Activated CD4-positive, alpha-beta T cell treated with anti-CD3 and anti-CD28 coated beads for 48 hours (primary cell): ENCODE measurements at places on chromosomes 2 and 18.

GRCh38 chr2:120289221-120289906 lies 36.7 kb downstream of the RALB start:
- no peak for DNase-seq

DNA sequence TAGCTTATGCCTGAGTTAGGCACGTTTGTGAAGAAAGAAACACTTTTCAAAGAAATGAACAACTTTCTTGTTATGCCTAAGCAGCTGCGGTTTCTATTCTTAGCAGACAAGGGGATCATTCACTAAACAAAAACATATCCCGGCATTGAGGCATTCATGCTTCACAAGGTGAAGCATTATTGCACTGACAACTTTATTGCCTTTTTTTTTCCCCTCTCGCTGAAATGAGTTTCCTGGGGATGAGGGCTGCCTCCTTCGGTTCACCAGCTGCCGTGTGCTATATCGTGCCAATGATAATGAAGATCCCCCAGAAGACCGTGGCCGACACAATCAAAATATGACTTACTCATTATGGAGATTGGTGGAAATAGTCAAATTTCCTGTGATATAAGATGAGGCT lies 288.2 kb upstream of the ST6GAL2 start:
- no peak for DNase-seq

DNA sequence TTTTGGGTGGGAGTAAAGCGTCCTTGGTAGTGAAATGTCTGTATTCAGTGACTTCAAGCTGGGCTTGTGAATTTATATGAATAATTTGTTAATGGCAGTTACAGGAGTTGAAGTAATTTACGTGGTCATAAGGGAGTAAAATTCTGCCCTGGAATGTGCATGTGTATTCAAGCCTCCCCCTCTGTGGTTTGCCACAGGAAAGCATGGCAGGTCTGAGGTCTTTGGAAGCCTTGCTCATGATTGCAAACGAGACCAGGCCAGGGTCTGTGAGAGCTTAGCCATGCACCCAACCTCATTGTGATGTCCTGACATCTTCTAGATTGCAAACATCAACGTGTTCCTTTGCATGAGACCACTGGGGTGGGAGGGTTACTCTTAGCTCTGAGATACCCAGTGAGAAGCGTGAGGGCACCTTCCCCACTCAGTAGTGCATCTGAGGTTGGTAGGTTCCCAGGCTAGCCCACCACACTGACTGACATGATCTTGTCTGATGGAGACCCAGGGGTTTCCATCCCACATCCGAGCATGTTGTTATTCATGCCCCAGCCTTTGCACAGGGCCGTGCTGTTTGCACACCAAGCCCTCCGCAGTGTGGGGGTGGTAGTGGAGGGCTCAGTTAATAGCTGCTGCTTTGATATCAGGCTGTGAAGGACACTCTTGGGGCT lies 216.5 kb downstream of the KLHL29 start:
- DNase-seq = no peak

DNA sequence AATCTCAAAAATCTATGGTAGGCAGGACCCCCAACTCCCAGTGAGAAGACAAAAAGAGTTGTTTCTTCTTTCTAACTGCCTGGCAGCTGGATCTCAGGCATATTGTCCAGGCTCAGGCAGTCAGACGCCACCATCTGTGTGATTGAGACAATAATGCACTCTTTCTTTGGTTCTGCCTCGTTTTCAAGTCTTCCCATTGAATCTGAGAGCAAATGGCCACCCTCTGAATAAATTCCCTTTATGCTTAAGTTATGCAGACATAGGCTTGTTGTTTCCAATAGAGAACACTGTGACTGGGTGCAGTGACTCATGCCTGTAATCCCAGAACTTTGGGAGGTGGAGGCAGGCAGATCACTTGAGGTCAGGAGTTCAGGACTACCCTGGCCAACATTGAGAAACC lies 15.3 kb upstream of the CD207 start:
- DNase-seq = no peak

DNA sequence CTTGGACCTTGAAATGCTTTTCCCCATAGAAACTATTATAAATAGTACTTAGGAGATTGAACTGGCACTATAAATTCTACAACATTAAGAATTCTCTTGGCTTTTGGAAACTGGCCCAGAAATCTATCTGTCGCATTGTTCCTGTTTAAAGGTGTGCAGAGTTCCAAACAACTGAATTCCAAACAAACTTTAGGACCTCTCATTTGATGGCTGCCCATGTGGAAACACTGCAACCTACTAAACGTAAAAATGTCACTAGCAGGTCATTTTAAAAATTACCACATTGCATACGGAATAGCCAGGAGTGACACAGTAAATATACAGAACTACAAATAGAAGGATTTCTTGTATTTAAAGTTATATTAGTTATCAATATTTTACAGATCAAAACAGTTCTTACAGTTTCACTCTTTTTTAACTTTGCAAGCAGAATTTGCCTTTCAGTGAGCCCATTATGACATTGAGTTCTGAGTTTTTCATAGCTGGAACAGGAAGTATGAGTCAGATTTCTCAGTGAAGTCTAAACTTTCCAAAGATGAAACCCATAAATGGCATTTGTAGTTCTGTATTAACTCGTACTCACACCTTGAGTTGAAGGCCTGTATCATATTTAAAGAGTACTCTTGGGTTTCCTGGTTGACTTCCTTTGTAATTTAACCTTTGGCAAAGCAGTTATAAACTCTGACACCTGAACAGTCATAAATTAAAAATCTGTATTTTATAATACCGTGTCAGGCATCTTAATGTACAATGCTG lies 142.3 kb upstream of the BOD1L2 start:
- no peak for DNase-seq

- DNase-seq = no peak
Measured at GRCh38 chr2:124065636-124066035, 40.5 kb downstream of the CNTNAP5 start.

- DNase-seq = no peak
Measured at GRCh38 chr2:157764386-157764785, 111.7 kb downstream of the ACVR1 start.

DNA sequence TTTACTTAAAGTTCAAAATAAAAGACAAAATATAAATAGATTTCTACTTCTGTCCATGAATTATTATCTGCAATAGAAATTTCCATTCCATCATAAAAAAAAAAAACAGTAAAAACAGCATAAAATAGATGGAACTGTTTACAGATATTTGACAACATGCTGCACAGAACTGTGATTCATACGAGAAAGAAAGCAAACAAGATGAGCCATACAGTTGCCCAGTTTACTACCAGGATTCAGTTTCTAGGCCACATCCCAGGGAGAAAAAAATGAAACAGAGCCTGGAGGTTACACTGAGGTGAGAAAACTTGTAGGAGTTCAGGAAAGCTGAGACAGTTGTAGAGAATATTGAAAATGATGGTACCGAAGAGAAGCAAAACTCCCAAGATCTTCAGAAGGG lies 1426.9 kb upstream of the ACVR2A start:
- no peak for DNase-seq

DNA sequence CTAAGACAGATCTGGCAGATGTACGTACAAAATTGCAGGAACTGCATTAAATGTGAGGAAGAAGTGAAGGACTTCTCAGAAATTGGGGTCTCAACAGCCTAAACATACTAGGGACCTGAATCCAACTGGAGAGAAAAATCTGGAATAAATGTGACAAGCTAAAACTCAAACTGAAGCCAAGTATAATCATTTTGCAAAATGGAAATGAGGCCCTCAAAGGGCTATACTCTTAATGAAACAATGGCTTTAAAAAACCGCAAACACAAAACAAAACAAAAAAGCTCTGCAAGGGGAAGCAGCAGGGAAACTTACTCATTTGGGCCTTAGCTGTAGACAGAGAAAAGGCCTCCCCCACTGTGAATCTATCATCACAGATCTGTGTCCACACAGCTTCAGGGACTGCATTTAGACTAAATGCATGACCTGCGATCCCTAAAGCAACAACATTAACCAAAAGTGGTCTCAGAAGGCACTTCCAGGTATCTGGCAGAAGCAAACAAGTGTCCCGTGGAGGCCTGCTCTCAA lies 63.2 kb downstream of the CCBE1 start:
- DNase-seq = no peak

DNA sequence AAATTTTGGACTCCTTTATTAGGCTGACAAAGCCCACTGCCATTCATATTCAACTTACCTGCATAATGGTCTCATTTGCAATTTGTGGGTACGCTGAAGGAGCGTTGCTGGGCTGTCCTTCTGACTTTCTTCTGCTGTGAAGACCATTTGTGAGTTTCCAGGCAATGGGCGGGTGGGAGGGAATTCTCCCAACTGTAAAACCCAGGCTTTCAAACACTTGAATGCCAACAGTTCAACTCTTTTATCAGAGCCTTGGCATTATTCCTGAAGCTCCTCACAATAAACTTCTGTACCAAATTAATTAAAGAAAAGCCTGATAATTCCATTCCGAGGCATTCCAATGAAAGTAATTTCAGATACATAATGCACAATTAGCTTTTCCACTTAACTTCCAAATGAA lies 35.2 kb upstream of the GPR39 start:
- no peak for DNase-seq

DNA sequence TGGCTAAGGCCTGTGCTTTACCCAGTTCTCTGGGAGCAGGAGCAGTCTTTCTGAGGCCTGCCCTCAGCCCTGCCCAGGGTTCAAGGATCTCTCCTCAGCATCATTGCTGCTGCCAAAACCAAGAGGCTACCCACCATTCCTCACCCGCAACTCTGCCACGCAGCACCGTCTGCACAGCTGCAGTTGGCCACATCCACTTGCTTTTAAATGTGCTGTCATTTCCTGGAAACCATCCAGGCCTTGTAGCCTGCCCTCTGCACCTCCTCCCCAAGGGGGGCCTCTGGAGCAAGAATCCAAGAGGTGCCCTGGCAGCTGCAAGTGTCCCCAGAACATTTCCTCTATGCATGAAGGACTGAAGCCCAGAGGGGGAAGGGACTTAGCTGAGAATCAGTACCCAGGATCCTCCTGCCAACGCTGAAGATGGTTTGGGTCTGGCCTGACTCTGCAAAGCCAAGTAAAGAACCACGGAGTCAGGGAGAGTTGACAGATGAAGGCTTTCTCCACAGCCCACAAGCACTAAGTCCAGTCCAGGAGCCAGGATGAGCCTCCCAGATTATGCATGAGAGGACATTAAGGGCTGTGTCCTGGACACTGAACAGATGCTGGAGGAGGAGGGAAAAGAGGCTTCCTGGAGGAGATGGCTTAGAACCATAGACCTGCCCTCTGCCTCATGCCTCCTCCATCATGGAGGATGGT lies 14.9 kb downstream of the EMX1 start:
- no peak for DNase-seq

- DNase-seq = no peak
Measured at GRCh38 chr2:28615706-28616105, 119.8 kb downstream of the PLB1 start.

DNA sequence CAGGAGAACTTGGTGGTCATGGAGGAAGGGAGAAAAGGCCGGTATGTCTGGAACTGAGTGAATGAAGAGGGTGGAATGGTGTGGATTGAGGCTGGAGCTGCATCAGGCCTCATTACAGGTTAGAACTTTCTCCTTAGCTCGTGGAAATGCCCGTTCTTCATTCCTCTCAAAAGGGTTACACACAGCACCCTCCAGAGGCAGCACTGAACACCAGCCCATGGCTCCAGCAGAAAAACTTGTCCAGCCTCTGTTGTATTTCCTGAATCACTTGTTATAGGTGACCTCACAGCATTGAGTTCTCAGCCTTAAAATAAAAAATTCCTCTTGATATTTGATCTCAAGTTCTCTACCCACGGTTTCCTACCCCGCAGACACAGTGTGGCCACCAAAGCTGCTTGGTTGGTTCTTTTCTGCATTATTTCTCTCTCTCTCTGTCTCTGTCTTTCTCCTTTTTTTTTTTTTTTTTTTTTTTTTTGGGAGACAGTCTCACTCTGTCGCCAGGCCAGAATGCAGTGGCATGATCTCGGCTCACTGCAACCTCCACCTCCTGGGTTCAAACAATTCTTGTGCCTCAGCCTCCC lies 89.6 kb downstream of the ITGB1BP1 start:
- DNase-seq = peak; percentile 36

- DNase-seq = no peak
Measured at GRCh38 chr18:78788161-78788560, 191.5 kb upstream of the SALL3 start.

DNA sequence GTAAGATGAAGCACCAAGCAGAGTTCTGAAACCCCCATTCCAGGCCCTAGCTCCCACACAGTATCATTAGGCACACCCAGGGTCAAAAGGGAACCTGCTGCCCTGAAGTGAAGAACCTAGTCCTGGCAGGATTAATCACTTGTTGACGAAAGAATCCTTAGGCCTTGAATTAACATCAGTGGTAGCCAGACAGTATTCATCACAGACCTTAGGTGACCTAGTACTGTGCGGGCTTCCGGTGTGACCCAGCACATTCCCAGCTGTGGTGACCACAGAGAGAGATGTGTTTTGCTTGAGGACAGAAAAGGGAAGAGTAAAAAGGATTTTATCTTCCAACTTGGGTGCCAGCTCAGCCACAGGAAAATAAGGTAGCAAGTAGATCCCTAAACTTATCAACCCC lies 1071.4 kb upstream of the FAM98A start:
- DNase-seq = no peak

GRCh38 chr2:11336189-11336588 lies 8.2 kb downstream of the ROCK2 start:
- DNase-seq = no peak

DNA sequence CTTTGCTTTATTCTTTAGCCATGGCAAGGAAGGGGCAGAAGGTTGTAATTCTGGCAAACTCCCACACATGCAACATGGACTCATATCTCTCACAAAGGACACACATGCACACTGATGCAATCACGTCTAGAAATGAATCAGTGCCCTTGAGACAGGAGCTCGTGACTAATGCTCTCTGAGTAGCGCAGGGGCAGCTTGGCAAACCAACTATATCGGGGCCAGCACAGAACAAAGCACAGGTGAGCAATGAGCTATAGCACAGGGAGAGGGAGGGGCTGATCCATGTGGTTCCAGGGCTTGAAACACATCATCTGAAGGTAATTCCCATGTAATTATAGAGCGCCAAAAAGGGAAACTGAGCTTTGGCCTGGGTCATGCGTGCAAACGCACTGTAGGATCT lies 165.2 kb upstream of the KLF7 start:
- peak; percentile 81 for DNase-seq

GRCh38 chr2:170481201-170481600 lies 233.9 kb upstream of the SP5 start:
- DNase-seq = peak; percentile 7

DNA sequence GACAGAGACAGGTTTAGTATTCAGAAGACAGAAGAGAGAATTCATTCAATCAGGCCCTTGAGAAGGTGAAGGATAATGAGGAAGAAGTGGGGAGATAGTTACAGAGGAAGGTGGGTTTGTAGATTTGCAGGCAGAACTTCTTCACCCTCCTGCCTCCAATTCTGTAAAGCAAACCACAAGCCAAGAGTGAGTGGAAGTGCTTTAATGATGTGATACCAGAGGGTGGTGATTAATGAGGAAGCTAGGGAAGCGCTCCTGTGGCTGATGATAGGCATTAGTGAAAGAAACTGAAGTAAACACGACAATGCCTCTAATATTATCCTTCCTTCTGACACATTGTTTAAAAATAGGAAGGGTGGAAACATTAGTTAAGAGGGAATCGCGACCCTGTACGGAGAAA lies 78.2 kb downstream of the CAPN13 start:
- no peak for DNase-seq

GRCh38 chr18:40356168-40356567 lies 1598.9 kb upstream of the PIK3C3 start:
- DNase-seq = no peak
